Left lung (tissue), 14 donors: ENCODE measurements at places on chromosomes 1 and 21. TPM values are rescaled to one million over a fixed set of nuclear protein-coding genes. Genes with fewer than 3 reads are reported as not detected.
A peak's percentile ranks its signal among the peaks of the same experiment; 100 is the strongest.

The KIAA0040 gene
- 24.4 TPM for total RNA-seq

The USP25 gene
- total RNA-seq = 51.9 TPM

The C1orf105 gene
- not detected for total RNA-seq

The E2F2 gene
- 4.3 TPM for total RNA-seq

The VTCN1 gene
- total RNA-seq = not detected

The TNFRSF9 gene
- 4.3 TPM for total RNA-seq

- no peak for DNase-seq
- no peaks in the 10 kb centered on the region for H3K4me1 ChIP-seq
- no peaks in the 10 kb centered on the region for H3K27me3 ChIP-seq
- H3K4me3 ChIP-seq = no peak overlapping the region
These were observed 112.8 kb downstream of the MRPS6 start for GRCh38 chr21:34186109-34186719.

DNA sequence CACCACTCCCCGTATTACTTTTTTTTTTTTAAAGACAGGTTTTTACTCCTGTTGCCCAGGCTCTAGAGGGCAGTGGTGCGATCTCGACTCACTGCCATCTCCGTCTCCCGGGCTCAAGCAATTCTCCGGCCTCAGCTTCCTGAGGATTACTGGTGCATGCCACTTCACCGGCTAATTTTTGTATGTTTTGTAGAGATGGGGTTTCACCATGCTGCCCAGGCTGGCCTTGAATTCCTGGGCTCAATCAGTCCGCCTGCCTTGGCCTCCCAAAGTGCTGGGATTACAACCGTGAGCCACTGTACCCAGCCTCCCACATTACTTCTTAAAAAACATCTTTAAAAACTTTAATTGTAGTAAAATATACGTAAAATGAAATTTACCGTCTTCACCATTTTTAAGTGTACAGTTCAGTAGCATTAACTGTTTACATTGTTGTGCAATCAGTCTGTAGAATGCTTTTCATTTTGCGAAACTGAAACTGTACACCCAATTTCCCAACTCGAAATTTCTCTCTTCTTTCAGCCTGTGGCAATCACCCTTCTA lies 77.0 kb downstream of the ZMYM4 start:
- H3K36me3 ChIP-seq = no peaks in the 10 kb centered on the region
- H3K4me1 ChIP-seq = no peaks in the 10 kb centered on the region
- no peaks in the 10 kb centered on the region for H3K27me3 ChIP-seq
- DNase-seq = no peak
- H3K4me3 ChIP-seq = peak overlapping the region; percentile 43

GRCh38 chr1:168801032-168801745 lies 72.2 kb upstream of the DPT start:
- no peaks in the 10 kb centered on the region for H3K36me3 ChIP-seq
- no peak for DNase-seq
- H3K27ac ChIP-seq = no peak overlapping the region
- no peaks in the 10 kb centered on the region for H3K27me3 ChIP-seq
- no peak overlapping the region for H3K4me3 ChIP-seq

DNA sequence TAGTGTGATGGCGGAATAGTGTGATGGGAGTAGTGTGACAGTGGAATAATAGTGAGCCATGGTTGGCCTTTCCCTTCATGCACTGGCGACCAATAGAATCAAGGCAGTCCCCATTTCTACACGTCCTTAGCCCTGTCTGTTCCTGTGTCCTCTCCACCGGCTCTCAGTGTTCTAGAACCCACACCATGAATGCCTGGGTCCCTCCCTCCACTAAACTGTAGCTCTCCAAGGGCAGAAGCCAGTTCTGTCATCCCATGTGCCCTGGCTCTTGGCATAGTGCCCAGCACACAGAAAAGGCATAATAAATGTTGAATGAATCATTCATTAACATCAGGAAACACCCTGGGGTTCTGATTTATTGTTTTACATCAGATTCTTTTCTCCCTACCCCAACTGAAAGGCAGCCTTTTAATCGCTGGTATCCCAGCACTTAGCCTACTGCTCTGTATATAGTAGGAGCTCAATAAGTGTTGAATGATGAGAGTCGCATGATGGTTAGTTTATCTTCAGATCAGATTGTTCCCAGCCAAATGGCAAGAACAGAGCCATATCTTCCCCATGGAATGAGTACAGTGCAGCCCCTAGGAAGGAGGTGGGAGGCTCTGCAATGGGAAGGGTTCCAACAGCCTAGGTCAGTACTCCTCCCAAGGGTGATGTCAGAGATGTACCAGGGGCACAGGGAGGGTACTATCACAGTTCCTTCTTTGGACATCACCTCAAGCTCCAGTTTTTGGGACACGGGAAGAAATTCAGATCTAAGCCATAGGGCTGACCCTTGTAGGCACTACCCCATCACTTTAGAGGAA lies 325.7 kb downstream of the HHAT start:
- H3K27me3 ChIP-seq = no peaks in the 10 kb centered on the region
- no peaks in the 10 kb centered on the region for H3K36me3 ChIP-seq
- DNase-seq = no peak
- H3K4me1 ChIP-seq = no peaks in the 10 kb centered on the region

DNA sequence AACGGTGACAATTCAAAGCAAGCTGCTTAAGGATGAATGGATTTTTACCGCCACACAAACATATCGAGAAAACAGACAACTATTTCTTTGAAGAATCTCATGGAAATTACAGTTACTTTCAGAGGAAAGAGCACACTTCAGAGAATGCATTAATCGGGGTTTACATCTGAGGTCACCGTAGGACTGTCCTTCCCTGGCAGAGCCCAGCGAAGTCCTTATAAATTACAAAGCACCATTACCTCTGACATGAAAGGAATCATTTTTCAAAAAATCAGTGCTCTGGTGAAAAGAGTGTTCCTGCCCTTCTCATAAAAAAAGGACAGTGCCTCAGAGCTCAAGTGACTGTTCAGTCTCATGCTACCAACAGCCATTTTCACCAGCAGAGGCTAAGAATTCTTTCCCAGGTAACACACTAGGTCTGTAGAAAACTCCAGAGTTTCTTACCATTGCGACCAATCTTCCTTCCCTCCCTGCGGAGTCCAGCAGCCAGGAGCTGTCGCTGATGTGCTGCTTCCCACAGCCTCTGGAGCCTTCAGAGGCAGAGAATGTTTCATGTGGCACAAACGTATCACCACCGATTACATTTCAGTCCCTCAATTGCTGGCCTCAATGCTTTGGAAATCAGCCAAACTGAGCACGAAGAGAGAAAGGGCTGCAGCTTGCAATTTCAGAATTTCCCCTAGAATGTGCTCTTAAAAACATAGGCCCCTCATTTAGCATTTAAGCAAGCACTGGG lies 75.4 kb downstream of the PLD5 start:
- H3K36me3 ChIP-seq = no peaks in the 10 kb centered on the region
- H3K4me1 ChIP-seq = no peaks in the 10 kb centered on the region
- H3K27ac ChIP-seq = no peak overlapping the region
- H3K27me3 ChIP-seq = peaks cover 9% of the 10 kb centered on the region
- H3K4me3 ChIP-seq = no peak overlapping the region

DNA sequence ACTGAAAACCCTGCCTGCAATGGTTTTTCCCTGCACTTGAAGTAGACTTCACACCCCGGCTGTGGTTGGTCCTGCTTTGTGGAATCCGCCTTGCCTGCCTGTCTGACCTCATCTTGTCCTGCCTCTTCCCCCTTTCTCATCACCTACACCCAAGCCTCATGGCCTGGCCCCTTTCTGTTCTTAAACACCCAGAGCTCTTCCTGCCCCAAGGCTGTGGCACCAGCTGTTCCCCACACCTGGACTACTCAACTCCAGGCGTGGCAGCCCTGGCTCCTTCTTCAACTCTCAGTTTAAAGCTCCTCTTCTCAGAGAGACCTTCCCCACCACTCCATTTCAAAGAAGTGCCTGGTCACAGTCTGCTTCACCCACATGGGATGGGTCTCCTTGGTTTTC lies 27.0 kb downstream of the KIAA1614 start:
- no peak for DNase-seq
- H3K4me3 ChIP-seq = no peak overlapping the region
- H3K27me3 ChIP-seq = no peaks in the 10 kb centered on the region
- no peaks in the 10 kb centered on the region for H3K36me3 ChIP-seq
- H3K4me1 ChIP-seq = no peaks in the 10 kb centered on the region

DNA sequence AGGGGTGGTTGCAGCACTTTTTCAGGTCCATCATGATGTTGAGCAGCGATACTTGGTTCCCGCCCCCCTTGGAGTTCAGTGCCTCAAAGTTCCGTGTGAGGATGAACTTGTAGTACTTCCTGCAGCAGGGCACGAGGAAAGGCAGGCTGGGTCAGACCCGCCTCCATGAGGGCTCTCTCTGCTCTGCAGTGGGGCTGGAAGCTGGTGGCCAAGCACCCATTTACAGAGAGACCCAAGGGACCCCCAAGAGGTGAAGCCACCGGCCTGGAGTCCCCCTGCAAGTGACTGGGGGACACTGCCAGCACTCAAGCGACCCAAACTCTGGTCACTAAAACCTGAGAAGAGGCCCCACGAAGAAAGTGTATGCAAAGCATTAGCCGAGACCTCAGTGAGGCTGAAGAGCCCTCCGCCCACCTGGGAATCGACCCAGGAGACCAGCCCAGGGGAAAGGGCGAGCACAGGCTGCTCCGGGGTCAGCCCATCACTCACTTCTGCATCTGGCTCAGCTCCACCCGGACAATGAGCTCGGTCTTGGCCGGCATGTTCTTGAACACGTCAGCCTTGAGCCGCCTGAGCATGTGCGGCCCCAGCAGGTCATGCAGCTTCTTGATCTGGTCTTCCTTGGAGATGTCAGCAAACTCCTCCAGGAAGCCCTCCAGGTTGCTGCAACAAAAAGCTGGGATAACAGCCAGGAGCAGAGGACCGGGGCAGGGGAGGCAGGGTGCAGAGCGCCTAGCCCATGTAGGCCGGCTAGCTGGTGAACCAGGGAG lies 45.2 kb downstream of the CHD5 start:
- no peaks in the 10 kb centered on the region for H3K36me3 ChIP-seq
- H3K4me1 ChIP-seq = no peaks in the 10 kb centered on the region
- DNase-seq = no peak
- H3K27ac ChIP-seq = no peak overlapping the region

DNA sequence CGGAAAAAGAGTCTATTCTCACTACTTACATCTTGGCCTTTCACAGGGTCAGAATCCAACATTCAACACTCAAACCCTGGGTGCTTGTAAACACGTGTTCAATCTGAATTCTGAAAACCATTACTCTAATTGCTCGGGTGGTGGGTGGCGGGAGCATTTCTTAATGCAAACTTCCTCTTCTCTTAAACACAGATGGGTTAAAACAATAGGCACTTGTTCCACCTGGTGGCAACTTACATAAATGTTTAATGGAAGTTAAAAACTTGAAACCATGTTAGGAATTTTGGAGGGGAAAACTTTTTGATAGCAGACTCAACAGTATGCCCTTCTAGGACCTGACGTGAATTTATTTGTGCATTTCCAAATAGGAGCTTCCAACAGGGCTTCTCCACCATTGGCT lies 23.4 kb upstream of the TDRD10 start:
- H3K27me3 ChIP-seq = no peaks in the 10 kb centered on the region
- H3K27ac ChIP-seq = no peak overlapping the region
- peaks cover 1% of the 10 kb centered on the region for H3K36me3 ChIP-seq
- peaks cover 8% of the 10 kb centered on the region for H3K4me1 ChIP-seq

DNA sequence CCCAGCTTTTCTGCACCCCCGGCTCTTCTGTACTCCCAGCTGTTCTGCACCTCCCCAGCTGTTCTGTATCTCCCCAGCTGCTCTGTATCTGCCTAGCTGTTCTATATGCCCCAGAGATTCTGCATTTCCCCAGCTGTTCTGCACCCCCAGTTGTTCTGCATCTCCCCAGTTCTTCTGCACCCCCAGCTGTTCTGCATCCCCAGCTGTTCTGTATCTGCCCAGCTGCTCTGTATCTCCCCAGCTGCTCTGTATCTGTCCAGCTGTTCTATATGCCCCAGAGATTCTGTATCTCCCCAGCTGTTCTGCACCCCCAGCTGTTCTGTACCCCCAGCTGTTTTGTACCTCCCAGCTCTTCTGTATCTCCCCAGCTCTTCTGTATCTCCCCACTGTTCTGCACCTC lies 41.1 kb downstream of the UMODL1 start:
- no peaks in the 10 kb centered on the region for H3K36me3 ChIP-seq
- H3K27me3 ChIP-seq = no peaks in the 10 kb centered on the region
- no peak overlapping the region for H3K27ac ChIP-seq
- H3K4me3 ChIP-seq = no peak overlapping the region
- DNase-seq = no peak
- H3K4me1 ChIP-seq = no peaks in the 10 kb centered on the region

DNA sequence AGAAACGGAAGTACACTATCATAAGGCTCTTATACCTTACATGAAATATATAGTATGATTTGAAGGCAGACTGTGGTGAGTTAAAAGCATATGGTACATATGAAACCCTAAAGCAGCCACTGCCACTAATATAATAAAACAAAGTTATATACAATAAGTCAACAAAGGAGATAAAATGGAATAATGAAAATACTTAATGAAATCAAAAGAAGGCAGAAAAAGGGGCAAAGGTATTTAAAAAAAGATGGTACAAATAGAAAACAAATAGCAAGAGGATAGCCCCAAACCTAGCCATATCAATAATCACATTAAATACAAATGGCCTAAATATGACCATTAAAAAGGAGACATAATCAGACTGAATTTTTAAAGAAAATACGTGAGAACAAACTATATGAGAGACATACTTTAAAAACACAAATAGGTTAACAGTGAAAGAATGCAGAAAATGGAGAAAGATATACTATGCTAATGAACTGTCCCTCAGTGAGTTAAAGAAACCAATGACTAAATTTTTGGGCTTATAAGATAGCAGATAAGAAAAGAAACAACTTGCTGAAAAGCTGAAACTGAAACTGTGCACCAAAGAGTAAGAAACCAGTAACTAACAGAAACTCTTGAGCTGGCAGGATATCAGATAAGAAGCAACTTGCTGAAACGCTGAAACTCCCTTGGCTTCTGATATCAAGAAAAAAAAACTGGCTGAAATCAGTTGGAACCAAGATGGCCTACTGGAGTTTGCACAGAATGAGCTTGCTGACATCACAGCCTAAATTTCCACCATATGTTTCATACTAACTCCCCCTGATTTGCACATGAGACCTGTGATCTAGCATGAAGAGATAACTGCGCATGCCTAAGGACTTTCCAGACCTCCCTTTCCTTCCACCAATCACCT lies 44.3 kb upstream of the IL10 start:
- no peak overlapping the region for H3K27ac ChIP-seq
- no peaks in the 10 kb centered on the region for H3K4me1 ChIP-seq
- no peak overlapping the region for H3K4me3 ChIP-seq
- no peaks in the 10 kb centered on the region for H3K36me3 ChIP-seq

- no peak for DNase-seq
- no peaks in the 10 kb centered on the region for H3K36me3 ChIP-seq
- no peaks in the 10 kb centered on the region for H3K4me1 ChIP-seq
- no peak overlapping the region for H3K27ac ChIP-seq
- no peak overlapping the region for H3K4me3 ChIP-seq
These were observed 10.2 kb downstream of the KLHL21 start for GRCh38 chr1:6592441-6592840.

- H3K27ac ChIP-seq = no peak overlapping the region
- H3K4me3 ChIP-seq = no peak overlapping the region
- H3K36me3 ChIP-seq = no peaks in the 10 kb centered on the region
- H3K4me1 ChIP-seq = no peaks in the 10 kb centered on the region
These were observed 130.2 kb downstream of the CHRM3 start for GRCh38 chr1:239516579-239516978.

- no peak overlapping the region for H3K27ac ChIP-seq
- no peaks in the 10 kb centered on the region for H3K36me3 ChIP-seq
- peaks cover 8% of the 10 kb centered on the region for H3K4me1 ChIP-seq
- H3K27me3 ChIP-seq = no peaks in the 10 kb centered on the region
- H3K4me3 ChIP-seq = no peak overlapping the region
These were observed 125.8 kb downstream of the TOMM20 start for GRCh38 chr1:235002706-235003300.
